ENCODE measurements at places on chromosomes 6 and 20.

DNA sequence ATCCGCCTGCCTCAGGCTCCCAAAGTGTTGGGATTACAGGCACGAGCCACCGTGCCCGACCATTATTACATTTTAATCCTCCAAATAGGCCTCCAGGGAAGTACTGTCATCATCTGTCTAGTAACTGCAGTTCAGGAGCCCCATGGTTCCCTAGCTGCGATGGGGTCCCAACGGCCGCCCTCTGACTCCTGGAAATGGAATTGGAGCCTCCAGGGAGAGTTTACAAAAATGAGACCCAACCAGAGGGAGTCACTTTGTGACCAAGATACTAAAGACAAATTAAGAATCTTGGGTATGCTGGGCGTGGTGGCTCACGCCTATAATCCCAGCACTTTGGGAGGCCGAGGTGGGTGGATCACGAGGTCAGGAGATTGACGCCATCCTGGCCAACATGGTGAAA lies 36.7 kb downstream of the TFAP2C start:
- DNase-seq: no peak

- DNase-seq: no peak
Observed at GRCh38 chr6:136633355-136633754, 83.1 kb upstream of the MAP7 start.

DNA sequence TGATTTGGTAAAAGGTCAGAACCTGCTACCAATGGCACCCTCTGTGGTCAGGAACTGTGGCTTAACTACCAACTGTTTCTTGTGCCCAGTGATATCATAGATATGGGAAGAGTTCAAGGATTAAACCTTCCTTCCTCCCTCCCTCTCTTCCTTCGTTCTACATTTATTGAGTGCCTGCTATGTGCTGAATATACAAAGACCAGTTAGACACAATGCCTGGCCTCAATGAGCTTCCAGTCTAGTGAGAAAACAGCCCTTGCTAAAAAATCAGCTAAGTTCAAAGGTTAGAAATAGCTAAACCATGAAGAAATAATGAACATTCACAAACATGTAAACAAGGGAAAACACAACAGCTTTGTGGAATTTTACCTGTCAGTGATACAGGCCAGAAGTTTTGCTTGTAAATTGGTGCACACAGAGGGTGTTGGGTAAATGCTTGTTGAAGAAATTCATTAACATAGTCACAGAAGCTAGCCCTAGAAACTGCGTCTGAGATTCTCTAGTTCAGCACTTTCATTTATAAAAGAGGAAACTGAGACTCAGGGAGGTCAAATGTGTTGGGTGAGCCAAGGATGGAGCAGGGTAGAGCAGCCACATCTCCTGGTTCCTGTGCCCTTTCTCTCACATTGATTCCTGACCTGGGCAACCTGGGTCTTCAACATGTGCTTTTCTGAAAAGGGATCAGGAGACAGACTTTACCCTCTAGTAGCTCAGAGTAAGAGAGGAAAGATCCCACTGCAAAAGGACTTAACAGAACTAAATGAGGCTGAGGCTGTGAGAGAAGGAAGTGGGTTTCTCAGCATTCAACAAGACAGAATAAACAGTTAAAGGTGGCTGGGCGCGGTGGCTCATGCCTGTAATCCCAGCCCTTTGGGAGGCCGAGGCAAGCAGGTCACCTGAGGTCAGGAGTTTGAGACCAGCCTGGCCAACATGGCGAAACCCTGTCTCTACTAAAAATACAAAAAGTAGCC lies 14.4 kb upstream of the FOXO3 start:
- DNase-seq: no peak

DNA sequence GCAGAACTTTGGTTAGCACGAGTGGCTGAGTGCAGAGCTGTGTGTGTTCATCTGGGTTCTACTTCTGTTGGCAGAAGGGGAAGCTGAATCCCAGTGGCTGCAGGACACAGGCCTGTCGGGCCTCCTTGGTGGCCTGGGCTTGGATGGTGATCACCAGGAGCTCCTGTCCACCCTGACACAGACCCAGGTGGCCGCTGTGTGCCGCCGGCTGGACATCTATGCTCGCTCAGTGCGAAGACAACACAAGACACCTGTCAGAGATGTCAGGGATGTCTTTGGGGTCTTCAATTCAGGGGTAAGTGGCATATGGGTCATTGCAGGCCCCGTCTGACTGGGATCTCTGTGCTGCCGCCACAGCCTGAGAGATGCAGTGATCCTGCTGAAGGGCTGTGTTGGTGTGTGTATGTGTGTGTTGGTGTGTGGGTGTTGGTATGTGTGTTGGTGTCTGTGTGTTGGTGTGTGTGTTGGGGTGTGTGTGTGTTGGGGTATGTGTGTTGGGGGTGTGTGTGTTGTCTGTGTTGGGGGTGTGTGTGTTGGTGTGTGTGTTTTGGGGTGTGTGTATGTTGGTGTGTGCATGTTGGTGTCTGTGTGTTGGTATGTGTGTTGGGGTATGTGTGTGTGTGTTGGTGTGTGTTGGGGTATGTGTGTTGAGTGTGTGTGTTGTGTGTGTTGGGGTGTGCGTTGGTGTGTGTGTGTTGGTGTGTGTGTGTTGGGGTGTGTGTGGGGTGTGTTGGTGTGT lies 25.5 kb downstream of the ARHGAP40 start:
- DNase-seq: no peak

DNA sequence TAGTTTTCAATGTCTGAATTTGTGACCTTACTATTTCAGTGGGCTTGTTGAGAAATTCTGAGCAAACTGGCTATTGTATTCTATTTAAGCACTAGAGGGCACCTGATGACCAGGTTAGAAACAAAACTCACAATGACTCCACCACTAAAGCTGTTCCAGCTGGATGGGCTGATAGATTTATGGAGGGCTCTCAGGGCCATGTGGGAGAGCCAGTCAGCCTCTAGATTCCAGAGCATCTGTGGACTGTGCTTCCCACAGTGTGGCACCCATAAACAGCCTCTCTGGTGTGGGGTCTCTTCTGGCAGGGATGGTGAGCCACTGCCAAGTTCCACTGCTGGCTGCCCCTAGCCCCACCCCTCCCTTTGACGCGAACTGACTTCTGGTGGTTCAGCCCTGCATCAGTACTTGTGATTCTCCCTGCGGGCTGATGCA lies 29.2 kb downstream of the C6orf58 start:
- peak; percentile 54 for DNase-seq

GRCh38 chr20:35564905-35565304 lies 23.0 kb downstream of the ERGIC3 start:
- no peak for DNase-seq

Data from fibroblast of lung (primary cell).